ENCODE measurements at places on chromosomes 3 and 15. TPM values are rescaled to one million over a fixed set of nuclear protein-coding genes. Genes with fewer than 3 reads are reported as not detected.

- DNase-seq: no peak
Measured at GRCh38 chr3:79558943-79559342, 208.9 kb downstream of the ROBO1 start.

DNA sequence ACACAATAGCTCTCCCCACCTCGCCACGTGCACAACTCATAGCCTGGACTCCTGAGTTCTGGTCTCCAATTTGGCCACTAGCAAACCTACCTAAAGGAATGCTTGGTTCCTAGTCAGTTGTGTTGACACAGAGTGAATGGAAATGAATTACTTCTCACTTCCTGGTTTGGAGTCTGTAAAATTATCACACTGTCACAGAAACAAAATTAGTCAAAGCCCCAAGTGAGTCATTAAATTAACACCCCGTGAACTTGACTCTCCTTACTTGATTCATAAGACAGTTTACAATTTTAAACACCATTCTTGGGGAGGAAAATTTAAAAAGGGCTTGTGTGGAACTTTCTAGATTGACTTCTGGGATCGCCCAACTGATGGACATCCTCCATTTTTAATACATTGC is 276.2 kb upstream of the CTNNB1 start:
- peak; percentile 89 for DNase-seq

ACTRT3 gene
- total RNA-seq: 12.3 TPM

DNA sequence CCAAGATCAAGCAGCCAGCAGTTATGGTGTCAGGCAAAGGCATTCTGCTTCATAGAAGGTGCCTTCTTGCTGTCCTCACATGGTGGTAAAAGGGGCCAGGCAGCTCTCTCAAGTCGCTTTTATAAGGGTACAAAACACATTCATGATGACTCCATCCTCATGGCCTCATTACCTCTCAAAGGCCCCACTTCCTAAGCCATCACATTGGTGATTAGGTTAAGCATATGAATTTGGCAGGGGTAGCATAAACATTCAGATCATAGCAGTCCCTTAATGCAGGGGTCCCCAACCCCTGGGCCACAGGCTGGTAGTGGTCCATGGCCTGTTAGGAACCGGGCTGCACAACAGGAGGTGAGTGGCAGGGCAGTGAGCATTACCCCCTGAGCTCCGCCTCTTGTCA is 42.8 kb downstream of the PRR23E start:
- no peak for DNase-seq

- DNase-seq: peak; percentile 44
Measured at GRCh38 chr3:14175383-14176037, 2.9 kb downstream of the XPC start.

- DNase-seq: peak; percentile 64
Measured at GRCh38 chr3:72150634-72151412, 365.9 kb upstream of the PROK2 start.

ITGA11 gene
- total RNA-seq: 9.2 TPM

GRCh38 chr3:29696311-29696710 is 415.4 kb downstream of the RBMS3 start:
- DNase-seq: no peak

DNA sequence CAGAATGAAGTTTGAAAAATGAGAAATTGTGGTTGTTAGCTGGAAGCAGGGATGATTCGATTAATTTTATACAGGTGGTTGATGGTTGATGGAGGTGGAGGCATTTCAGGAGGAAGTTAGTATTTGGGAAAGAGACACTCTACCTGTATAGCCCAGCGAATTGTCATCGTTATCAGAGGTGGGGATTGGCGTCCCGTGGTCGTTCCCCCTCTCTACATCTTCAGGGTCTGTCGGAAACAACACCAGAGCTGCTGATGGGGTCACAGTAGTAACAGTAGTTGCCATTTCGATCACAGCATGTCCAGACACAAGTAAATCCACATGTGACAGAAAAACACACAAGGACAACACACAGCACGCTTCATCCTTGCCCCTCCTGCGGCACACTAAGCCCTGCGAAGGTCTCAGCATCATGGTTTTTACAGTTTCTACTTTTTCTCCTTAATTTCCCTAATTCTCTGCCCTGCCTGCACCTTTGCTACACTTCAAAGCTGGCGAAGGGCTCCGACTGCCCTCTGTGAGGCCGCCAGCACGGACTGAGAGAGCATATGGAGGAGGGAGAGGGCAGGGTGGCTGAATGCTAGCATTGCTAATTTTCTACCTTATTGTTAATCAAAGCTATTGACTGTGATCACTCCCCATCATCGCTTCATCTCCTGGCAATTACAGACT is 642.3 kb downstream of the ROBO1 start:
- no peak for DNase-seq

GRCh38 chr15:76215634-76216033 is 95.6 kb downstream of the ETFA start:
- no peak for DNase-seq

FHIT gene
- total RNA-seq: 1.4 TPM

DNA sequence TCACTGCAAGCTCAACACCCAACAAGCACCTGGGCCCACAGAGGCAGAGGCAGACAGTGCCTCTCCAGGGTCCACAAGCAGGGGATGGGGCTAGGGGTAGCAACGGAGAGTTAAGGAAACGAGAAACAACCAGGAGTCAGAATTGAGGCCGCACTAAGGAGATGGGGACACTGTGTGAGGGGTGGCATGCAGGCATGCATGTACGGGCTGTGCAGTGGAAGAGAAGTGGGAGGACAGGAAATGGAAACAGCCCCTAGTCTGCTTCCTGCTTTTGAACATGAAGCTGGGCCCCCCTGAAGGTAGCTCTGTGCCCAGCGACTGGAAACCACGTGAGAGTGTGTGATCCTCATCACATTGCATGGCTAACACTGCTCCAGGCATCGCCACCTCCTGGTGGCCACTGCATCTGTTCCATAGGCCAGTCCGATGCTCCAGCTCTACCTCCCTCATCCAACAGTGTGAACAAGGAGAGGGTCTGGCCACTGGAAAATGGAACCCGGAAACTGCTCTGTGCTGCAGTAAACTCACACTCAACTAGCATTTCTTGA is 44.0 kb downstream of the XXYLT1 start:
- DNase-seq: no peak

GRCh38 chr3:21357241-21357640 is 393.8 kb downstream of the ZNF385D start:
- peak; percentile 63 for DNase-seq

DNA sequence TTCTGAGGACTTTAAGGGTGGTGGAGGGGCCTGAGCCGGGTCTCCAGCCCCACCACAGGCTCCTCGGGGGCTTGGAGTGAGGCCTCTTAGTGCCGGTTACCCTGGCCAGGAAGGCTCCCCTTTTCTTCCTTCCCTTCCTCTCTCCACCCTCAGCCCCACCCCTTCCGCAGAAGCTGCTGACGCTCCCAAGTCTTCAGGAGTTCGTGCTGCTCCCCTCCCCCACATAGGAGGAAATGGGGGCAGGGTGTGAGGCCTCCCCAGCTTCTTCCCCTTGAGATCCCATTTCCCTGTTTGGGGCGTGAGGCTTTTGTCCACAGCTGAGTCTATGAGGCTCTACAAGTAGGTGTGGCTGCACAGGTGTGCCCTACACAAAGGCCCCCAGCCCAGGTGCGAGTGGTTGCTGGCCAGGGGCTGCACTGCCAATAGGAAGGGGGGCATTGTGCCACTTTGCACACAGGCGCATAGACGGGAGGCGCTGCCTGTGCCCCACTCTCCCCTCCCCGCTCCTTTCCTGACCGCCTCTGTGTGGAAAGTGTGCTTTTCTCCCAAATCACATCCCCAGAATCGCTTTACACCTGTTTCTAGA is 915 bp upstream of the CALML4 start:
- DNase-seq: no peak

CCDC191 gene
- total RNA-seq: 1.6 TPM

GRCh38 chr3:136141291-136141785 is 54.8 kb downstream of the MSL2 start:
- DNase-seq: no peak

GRCh38 chr15:72369964-72370363 is 5.8 kb downstream of the HEXA start:
- peak; percentile 86 for DNase-seq

DNA sequence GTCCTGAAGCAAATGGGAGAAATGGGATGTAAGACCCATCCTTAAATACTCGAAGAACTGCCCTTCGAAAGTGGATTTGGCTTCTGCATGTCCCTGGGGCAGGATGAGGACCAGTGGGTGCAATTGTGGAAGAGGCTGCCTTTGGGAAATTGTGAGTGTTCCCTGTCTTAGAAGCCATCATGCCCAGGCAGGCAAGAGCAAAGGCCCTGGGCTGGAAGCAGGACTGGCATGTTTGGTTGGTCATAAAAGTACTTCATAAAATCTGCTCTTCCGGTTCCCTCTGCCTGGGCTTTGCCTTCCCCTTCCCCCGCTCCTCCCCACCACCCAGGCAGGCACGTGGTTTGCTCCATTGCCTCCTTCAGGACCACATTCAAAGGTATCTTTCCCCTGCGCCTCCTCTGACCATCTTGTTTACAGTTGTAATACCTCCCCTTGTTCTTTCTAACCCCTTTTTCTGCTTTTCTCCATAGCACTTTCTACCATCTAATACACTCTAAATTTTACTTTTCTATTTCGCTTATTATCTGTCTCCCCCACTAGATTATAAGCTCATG is 8.3 kb downstream of the MINAR1 start:
- DNase-seq: no peak

- no peak for DNase-seq
Measured at GRCh38 chr15:48696627-48697312, 51.3 kb upstream of the FBN1 start.

DNA sequence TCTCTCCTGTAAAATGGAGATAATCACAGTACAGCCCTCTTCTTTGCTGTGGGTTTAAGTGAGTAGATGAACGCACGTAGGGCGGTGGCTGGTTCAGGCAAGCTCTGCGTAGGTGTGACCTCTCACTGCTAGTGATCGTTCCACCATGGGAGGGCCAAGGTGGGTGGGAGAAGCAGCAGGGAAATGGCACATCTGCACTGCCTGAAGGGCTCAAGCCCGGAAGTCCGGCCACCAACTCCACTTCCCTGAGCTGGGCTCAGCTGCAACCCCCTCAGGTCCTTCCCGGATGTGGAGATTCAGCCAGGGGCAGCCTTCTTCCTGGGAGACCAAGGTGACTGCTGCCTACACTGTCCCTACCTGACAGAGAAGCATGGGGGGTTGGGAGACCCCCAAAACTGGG is 102.9 kb downstream of the ADCY5 start:
- DNase-seq: no peak

GPR62 gene
- total RNA-seq: not detected

DNA sequence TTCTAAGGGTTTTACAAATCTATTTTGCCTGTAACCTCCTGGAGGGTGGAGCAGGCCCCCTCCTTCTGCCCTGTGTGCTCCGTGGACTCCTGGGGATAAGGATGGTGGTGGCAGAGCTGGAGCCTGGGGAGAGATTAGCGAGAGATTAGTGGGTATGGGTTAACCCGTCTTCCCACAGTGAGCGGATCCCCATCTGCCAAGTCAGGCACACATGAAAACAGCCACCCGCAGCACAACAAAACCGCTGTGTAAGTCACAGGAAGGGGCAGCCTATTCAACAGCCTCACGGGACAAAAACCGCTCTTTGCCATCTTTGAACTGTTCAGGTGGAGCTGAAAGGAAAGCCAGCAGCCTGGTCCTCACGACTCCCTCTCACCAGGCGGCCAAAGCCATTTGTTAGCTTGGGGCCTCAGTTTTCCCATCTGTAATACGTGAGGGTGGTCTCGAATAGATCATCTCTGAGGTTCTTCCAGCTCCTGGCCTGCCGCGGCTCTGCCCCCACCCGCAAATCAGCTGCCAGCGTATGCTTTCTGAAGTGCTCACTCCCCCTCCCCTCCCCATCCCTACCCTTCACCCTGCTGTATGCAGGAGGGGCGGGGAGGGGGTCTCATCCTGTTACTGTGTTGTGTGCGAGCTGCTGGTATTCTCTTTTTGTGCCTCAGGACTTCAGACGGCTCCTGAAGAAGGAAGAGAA is 43.6 kb downstream of the PDIA5 start:
- no peak for DNase-seq

DNA sequence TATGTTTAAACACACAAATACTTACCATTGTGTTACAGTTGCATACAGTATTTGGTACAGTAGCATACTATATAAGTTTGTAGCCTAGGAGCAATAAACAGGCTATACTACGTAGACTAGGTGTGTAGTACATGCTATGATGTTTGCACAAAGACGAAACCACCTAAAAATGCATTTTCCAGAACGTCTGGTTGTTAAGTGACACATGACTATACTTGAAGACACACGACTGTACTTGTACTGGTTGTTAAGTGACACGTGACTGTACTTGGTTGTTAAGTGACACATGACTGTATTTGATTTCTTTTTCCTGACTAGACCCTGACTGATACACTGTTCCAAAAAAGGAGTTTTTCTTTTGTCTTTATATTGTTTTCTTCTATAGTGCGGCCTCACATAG is 34.1 kb downstream of the RAB8B start:
- DNase-seq: no peak

GOLGA8K gene
- total RNA-seq: 0.40 TPM

CHRNB4 gene
- not detected for total RNA-seq

NOX5 gene
- total RNA-seq: not detected

GOLGA8T gene
- total RNA-seq: 0.30 TPM

GRCh38 chr3:97687734-97688133 is 76.8 kb upstream of the ARL6 start:
- DNase-seq: peak; percentile 75

NEK10 gene
- 15.5 TPM for total RNA-seq

- no peak for DNase-seq
Measured at GRCh38 chr3:46849686-46850467, 13.4 kb downstream of the MYL3 start.

GRCh38 chr3:16514021-16514700 is 662 bp upstream of the RFTN1 start:
- no peak for DNase-seq

GRCh38 chr15:33894193-33894592 is 74.1 kb upstream of the CHRM5 start:
- DNase-seq: no peak
